Activated CD8-positive, alpha-beta memory T cell treated with anti-CD3 and anti-CD28 coated beads for 4 hours (primary cell): ENCODE measurements at places on chromosomes 4 and X.

DNA sequence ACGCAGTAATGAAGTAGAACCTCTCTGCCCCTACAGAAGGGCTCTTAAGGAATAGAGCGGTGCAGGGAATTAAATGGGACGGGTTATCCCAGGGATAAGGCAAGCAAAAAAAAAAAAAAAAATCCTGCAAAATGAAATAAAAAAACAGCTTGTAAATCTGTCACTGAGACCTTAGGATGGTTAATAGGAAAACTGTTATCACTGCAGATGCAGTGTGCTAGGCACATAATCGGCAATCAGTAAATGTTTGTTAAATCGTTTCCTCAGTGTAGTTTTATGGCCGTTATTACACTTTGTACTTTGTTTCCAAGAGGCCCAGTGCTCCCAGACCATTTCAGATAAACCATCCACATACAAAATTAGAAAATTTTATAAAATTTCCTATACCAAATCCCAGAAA lies 1.0 kb downstream of the HNRNPH2 start:
- no peak for DNase-seq

GRCh38 chr4:66567551-66567950 lies 897.3 kb upstream of the EPHA5 start:
- no peak for DNase-seq

DNA sequence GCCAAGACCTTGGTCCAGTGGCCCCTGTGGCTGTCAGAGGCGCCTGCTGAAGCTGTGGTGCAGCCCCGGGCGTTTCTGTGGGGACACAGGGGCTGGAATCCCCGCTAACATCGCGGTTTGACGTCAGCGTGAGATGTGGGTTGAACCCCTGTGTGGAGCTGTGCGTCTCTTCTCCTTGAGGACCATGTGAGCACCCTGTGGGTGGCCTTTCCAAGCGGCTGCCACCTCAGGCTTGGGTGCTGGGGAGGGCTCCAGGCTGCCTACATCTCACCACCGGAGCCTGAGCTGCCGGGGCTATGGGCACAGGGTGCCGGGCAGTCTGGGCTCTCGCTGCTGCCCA lies 27.7 kb downstream of the UVSSA start:
- DNase-seq, result no peak

- DNase-seq, result no peak
These were observed 589 bp upstream of the NEUROG2 start for GRCh38 chr4:112516471-112517066.

GRCh38 chr4:47837094-47837907 lies 566 bp downstream of the CORIN start:
- no peak for DNase-seq

DNA sequence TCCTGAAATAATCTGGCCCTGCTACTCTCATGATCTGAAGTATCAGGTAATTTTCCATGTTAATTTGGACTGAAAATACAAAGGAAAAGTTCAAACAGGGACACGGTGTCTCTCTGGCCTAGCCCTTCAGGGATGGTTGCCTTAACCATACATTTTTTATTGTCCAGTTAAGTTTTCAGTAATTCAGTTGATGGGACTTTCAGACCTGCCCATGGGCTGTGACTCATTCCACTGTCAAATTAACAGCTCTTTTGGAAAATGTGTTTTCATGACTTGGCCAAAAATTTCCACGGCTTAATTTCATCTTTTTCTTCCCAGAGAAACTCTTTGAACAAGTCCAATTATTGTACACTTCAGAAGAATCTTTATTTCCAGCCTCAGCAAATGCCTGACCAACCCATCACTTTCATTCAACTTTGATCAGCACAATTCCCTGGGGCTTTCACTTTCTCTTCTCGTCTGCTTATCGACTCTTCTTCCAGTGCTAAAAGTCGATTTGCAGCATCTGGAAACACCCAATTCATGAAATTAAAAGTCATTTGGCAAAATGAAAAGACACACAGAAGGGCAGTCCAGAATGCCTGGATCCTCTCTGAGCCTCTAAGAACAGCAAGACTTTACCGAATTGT lies 293.9 kb downstream of the RAB28 start:
- no peak for DNase-seq

GRCh38 chr4:185730849-185731608 lies 81.0 kb downstream of the SORBS2 start:
- no peak for DNase-seq

- no peak for DNase-seq
These were observed 190.5 kb upstream of the GALNTL6 start for GRCh38 chr4:171622729-171623128.

DNA sequence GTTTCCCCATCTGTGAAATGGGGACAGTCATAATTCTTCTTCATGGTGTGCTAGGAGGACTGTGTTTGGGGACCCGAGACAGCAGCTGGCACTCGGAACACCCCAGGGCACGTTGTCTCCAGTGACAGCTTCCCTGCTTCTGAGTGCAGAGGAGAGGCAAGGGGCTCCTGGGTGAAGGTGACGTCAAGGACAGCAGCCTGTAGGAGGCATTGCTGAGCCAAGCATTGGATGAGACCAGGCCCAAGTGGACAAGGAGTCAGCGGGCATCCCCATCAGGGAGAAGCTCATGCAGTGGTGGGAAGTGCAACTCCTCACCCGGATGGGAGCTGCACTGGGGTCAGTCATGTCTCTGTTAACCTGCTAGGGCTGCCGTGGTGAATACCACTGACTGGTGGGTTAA lies 46.1 kb downstream of the EVC start:
- DNase-seq, result no peak

- no peak for DNase-seq
These were observed 411.5 kb downstream of the IQCM start for GRCh38 chr4:149404143-149404542.

DNA sequence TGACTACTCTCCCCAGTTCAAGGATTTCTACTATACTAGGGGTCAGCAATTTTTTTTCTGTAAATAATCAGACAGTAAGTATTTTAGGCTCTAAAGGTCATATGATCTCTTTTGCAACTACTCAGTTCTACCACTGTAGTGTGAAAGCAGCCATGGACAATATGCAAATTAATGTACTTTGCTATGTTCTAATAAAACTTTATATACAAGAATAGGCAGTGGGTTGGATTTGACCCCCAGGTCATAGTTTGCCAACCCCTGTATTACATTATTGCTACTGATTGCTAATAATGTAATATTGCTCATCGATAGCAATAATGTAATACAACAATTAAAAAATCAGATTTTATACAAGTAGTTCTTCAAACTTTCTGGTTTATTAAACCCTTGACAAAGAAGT lies 59.2 kb upstream of the GPR34 start:
- no peak for DNase-seq

GRCh38 chrX:3044671-3045070 lies 3.4 kb downstream of the ARSF start:
- no peak for DNase-seq

DNA sequence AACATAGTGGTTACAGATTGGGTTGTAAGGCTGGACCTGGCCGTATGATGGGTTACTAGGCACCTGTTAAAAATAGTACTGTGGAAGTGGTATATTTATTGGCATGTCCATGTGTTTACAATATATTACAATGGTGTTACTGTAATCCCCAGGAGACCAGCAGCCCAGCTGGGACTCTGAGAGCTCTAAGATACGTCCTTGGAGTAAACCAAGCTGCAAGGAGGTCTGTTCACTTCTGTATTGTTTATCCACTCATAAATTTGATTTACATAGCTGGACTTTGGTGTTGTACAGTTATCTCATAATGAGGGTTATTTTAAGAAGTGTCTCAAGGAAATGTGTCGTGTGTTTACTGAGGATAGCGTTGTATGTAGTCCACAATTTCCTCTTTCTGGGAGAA lies 93.8 kb downstream of the TBL1X start:
- no peak for DNase-seq

- no peak for DNase-seq
These were observed 35.3 kb downstream of the RBPJ start for GRCh38 chr4:26356081-26356501.

GRCh38 chr4:10112658-10113284 lies 3.8 kb downstream of the WDR1 start:
- DNase-seq, result no peak

DNA sequence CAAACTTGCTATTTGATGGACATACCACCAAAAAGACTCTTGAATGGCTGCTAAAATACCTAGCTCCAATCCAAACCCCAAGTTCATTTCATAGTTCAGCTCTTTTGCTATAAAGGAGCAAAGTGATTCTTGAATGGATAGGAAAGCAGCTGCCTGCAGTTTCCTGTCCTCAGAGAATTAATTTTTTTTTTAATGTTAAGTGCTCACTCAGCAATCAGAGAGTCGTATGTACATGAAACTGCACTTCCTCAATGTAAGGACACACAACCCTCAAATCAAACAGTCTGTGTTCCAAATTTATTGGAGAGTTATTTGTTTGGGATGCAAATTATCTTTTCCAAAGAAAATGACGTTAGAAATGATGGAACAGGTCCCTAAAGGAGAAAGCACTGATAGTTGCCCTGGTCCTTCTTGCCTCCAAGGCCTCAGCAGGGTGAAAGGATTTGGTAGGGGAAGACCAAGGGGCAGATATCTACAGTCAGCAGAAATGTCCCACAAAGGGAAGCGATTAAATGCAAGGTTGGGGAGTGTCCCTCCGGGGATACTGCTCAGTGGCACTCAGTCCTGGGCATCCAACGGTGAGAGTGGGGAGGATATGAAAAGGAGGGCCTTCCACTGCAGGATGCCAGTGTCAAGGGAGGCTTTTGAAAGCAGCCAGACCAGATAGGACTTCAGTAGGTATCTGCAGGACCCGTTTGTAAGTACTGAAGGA lies 67.2 kb upstream of the RASGEF1B start:
- no peak for DNase-seq

DNA sequence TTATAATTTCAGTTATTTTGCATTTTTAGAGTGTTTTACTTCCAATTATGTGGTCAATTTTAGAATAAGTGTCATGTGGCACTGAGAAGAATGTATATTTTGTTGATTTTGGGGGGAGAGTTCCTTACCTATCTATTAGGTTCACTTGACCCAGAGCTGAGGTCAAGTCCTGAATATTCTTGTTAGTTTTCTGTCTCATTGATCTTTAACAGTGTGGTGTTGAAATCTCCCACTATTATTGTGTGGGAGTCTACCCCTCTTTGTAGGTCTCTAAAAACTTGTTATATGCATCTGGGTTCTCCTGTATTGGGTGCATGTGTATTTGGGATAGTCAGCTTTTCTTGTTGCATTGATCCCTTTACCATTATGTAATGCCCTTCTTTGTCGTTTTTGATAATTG lies 127.0 kb upstream of the ZDHHC15 start:
- DNase-seq, result no peak

GRCh38 chrX:114626323-114626722 lies 42.4 kb downstream of the HTR2C start:
- DNase-seq, result no peak

DNA sequence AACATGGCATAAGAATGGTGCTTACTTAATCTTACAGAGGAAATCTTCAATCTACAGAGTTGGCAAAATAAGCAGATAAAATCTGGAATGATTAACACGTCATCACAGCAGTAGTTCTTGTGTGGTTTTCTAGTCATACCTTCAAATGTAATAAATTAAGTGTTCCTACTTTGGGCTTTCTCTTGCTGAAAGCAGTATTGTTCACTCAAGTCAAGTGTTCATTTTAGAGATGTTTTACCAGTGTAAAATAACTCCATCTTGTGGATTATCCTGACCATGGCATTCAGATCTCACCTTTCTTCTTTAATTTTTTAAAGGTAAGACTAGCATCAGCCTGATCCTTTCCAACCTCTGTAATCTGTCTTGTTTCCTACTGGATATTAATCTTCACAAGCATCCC lies 72.9 kb downstream of the ADAMTS3 start:
- DNase-seq, result no peak

DNA sequence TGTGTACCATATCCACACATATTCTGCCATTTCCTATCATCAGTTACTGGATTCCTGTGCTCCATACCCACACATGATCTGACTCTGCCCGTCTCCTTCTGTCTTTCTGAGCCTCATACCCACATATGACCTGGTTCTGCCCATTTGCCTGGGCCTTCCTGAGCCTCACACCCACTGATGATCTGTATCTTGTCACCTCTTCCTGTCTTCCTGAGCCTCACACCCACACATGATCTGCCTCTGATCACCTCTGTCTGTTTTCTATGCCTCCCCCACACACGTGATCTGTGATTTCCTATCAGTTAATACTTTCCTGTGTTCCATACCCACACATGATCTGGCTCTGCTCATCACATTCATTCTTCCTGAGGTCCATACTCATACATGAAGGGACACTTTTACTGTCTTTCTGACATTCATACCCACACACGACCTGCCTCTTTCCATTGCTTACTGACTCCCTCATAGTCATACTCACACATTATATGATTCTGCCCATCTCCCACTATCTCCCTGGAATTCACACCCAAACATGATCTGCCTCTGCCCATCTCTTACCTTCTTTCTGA lies 32.5 kb downstream of the SCML1 start:
- no peak for DNase-seq

DNA sequence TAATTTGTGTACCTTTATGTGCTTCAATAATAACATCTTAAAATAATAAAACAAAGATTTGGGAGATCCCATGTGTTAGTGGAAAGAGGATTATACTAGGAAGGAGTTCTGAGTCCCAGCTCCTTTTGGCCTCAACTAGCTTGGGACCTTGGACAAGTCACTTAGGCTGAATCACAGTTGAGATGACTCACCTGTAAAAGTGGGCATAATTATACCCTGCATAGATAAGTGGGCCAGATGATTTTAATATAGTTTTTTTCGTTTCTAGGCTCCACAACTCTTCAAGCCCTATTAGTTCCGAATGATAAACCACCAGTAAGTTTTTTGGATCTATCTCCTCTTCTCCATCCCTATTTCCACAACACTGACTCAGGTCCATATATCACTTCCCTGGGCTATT lies 131.8 kb downstream of the ENOX2 start:
- no peak for DNase-seq

DNA sequence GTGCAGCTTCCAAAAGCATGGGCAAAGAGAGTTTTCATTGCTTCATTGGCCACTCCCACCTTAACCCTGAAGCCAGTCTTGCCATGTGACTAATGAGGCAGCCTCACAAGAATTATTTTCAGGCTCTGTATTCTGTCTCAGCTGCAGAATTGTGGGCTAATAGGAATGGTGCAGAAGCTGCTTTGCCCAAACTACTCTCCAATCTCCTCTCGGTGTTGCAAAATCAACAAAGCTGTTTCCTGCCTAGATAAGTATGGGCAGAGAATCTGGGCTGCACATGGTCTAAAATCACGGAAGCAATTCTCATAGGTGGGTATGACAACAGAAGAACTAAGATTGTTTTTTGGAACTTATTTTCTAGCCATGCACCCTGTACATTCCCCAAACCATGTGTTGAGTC lies 31.4 kb downstream of the PPP1R2C start:
- no peak for DNase-seq

GRCh38 chrX:129000797-129001196 lies 522.5 kb downstream of the SMARCA1 start:
- DNase-seq, result no peak

DNA sequence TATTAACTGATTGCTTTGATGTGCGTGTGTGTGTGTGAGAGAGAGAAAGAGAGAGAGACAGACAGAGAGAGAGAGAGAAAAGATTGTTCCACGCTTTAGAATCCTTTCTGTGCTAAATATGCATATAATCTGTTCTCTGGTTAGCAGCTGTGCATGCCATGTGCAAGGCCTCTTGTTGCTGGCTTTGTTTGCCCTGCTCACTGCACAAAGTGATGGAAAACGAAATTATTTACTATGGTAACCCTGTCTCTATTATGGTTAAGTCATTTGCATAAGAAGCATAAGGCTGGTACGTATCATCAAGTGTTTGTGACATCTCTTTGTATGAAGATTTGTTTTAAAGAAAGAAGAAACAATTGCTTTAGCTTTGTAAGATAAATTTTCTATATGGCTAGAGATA lies 190.2 kb upstream of the POF1B start:
- DNase-seq, result no peak
